ENCODE measurements at places on chromosomes 3 and 15.

- DNase-seq: no peak
Measured at GRCh38 chr3:25840099-25840498, 50.2 kb downstream of the OXSM start.

- DNase-seq: no peak
Measured at GRCh38 chr15:90588427-90588826, 58.7 kb downstream of the CRTC3 start.

- DNase-seq: no peak
Measured at GRCh38 chr3:81929697-81930096, 168.3 kb upstream of the GBE1 start.

GRCh38 chr15:85030301-85030929, 48.8 kb downstream of the PDE8A start:
- no peak for DNase-seq

Data from esophagus squamous epithelium (tissue), 5 donors.